ENCODE measurements at places on chromosomes 3 and 15.
A peak's percentile ranks its signal among the peaks of the same experiment; 100 is the strongest.

DNA sequence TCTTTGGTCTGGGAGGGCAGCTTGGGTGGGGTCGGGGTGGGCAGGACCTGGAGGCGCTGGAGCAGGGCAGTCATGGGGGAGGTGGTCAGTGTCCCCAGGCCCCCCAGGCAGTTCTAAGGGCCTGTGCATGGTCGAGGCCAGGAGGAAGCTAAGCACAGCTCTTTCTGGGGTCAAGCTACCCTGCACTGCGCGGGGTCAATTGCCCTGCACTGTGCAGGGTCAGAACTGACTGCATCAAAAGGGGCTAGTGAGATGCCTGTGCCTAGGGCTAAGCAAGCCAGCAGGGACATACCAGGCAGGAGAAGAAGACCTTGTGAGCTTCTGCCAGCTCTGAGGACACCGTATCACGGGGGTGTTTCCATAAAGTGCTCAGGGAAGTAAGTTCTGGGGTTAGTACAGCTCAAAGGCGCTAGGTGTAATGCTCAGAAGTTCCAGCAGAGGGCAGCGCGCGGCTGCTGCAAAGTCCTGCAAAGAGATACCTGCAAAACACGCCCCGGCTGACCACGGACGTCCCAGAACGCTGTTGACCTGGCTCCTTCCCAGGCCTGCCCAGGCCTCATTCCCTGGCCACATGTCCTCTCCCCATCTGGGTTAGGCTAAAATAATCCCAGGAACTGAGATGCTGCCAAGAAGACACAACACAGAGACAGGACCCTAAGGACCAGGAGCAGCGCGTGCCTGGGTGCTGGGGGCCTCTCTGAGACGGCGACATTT, 18.8 kb upstream of the IQSEC1 start:
- peak; percentile 90 for DNase-seq

DNA sequence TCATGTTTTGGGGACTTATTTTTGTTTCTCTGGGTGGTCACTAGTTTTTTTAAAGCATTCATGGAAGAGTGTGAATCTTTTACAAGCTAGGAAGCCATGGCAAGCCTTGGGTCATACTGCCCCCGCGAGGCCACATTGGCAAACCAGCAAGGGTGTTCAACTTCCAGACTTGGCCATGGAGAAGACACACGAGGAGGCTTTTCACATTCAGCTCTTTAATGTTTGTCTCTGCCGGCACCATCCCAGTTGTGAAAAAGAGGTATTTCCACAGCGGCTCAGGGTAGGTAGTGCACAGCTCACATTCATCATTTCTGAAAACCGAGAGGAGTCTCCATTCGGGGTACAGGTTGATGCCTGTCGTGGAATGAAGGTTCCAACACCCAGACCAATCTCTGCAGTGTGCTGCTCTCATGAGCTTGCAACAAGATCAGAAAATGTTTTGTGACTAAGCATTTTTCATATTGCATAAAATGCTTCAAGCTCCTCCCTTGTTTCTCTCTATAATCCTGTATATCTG, 7.7 kb downstream of the CCR5 start:
- DNase-seq, result peak; percentile 76

GRCh38 chr3:133280586-133280985, 119.3 kb upstream of the BFSP2 start:
- DNase-seq, result no peak

- DNase-seq, result no peak
These were observed 339.9 kb upstream of the TGFBR2 start for GRCh38 chr3:30266524-30266923.
